ENCODE measurements at places on chromosomes 2 and 18. TPM values are rescaled to one million over a fixed set of nuclear protein-coding genes. Genes with fewer than 3 reads are reported as not detected.
A peak's percentile ranks its signal among the peaks of the same experiment; 100 is the strongest.

The PLCD4 gene
- 0.51 TPM for total RNA-seq

The PRSS56 gene
- not detected for total RNA-seq

The G6PC2 gene
- total RNA-seq: not detected

The PDCD1 gene
- not detected for total RNA-seq

GRCh38 chr2:200665626-200666453 is 80.0 kb downstream of the AOX1 start:
- no peak for DNase-seq

GRCh38 chr2:31378791-31379501 is 35.6 kb downstream of the XDH start:
- no peak for DNase-seq

DNA sequence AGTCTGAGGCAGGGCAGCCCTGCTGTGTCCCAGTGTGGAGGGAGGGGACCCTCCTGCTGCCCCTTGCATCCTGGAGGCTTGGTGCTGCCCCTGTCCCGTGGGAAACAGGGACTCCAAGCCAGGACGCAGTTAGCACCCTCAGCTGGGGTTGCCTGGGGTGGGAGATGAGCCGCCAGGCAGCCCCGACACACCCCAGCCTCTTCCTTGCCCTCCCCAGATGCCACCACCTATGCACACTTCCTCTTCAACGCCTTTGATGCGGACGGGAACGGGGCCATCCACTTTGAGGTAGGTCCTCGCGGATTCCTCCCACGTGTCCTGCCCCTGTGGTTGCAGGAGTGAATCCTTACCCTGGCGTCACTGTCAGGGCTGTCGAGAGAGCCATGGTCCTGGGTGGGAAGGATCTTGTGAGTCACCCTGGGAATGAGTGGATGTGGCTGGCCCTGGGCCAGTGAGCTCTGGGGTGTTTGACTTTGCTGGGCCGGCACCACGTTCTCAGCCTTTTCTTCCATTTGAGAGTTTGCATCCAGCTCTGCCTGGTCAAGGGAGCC is 27.5 kb upstream of the FAHD2A start:
- peak; percentile 46 for DNase-seq

DNA sequence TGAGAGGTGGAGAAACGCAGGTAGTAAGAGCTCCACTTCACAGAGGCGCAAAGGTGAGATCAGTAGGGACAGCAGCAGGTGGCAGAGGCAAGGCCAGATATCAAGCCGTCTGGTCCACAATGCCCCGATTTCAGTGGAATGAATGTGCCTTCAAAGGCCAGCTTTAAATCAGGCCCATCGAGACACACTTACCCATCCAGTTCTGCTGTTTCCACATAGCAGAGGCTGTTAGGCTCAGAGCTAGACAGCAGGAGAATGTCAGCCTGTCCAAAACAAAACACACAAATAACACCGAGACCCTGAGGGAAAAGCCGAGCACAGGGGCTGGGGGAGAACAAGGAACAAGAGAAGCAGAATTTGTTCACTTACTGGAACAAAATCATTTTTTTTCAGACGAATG is 75.8 kb upstream of the NARS1 start:
- DNase-seq: no peak

DNA sequence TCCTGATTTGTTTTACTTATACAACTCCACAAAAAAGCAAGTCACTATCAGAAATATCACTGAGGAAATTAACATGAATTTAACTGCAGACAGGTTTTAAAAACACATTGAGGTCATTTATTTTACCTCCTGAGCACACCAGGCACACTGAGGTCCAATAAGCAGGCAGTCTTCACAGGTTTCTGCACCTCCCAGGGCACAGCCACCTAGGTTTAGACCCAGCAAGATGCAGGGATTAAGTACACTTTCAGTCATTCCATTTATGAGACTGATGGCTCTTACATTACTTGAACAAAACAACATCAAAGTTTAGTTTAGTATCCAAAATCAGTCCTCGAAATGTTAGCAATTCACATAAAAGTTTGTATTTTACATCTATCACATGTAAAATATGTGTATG is 1.0 kb downstream of the ITGB6 start:
- no peak for DNase-seq
